ENCODE measurements at places on chromosomes 3 and 15. TPM values are rescaled to one million over a fixed set of nuclear protein-coding genes. Genes with fewer than 3 reads are reported as not detected.

GP5 gene
- polyA plus RNA-seq = 0.72 TPM

P2RY14 gene
- polyA plus RNA-seq = 4.8 TPM

MAGI1 gene
- polyA plus RNA-seq = 28.2 TPM

MAP1A gene
- polyA plus RNA-seq = 5.8 TPM

MUSTN1 gene
- 4.8 TPM for polyA plus RNA-seq

TRH gene
- 0.52 TPM for polyA plus RNA-seq

CDHR4 gene
- 4.5 TPM for polyA plus RNA-seq

SLC15A2 gene
- 28.0 TPM for polyA plus RNA-seq

GABRB3 gene
- 1.8 TPM for polyA plus RNA-seq

EHHADH gene
- polyA plus RNA-seq = 7.9 TPM

KBTBD13 gene
- polyA plus RNA-seq = 0.43 TPM

MFSD1 gene
- polyA plus RNA-seq = 60.1 TPM

POTEB3 gene
- polyA plus RNA-seq = not detected

TTC21A gene
- polyA plus RNA-seq = 13.5 TPM

GOLGA8Q gene
- polyA plus RNA-seq = 1.9 TPM

FAM98B gene
- 77.6 TPM for polyA plus RNA-seq

RBPMS2 gene
- polyA plus RNA-seq = 10.5 TPM

PLA2G4B gene
- polyA plus RNA-seq = 12.7 TPM

TGM4 gene
- polyA plus RNA-seq = 0.05 TPM

ACTC1 gene
- 2.4 TPM for polyA plus RNA-seq

ZNF80 gene
- 0.09 TPM for polyA plus RNA-seq

AADAC gene
- 0.73 TPM for polyA plus RNA-seq

CCR8 gene
- polyA plus RNA-seq = not detected

CTXND1 gene
- polyA plus RNA-seq = 28.5 TPM

OIP5 gene
- 7.9 TPM for polyA plus RNA-seq

GPR176 gene
- 4.3 TPM for polyA plus RNA-seq

APH1B gene
- polyA plus RNA-seq = 28.7 TPM

ASB14 gene
- polyA plus RNA-seq = 1.9 TPM

DUSP7 gene
- polyA plus RNA-seq = 18.4 TPM

ZNF502 gene
- polyA plus RNA-seq = 11.8 TPM

UBA3 gene
- 67.2 TPM for polyA plus RNA-seq

PXYLP1 gene
- 29.9 TPM for polyA plus RNA-seq

CYP1A1 gene
- polyA plus RNA-seq = 1.5 TPM

PCOLCE2 gene
- polyA plus RNA-seq = 2.0 TPM

GOLGA6L7 gene
- 0.89 TPM for polyA plus RNA-seq

IL20RB gene
- polyA plus RNA-seq = 1.0 TPM

ARHGAP11A gene
- 27.7 TPM for polyA plus RNA-seq

CTXN2 gene
- polyA plus RNA-seq = not detected

GRK7 gene
- 0.14 TPM for polyA plus RNA-seq

P3H2 gene
- 44.1 TPM for polyA plus RNA-seq

LOXL1 gene
- 143 TPM for polyA plus RNA-seq

DPPA2 gene
- not detected for polyA plus RNA-seq

CMC1 gene
- 25.4 TPM for polyA plus RNA-seq

CLPX gene
- 75.0 TPM for polyA plus RNA-seq

PRICKLE2 gene
- 42.9 TPM for polyA plus RNA-seq

TUSC7 gene
- polyA plus RNA-seq = not detected
